ENCODE measurements at places on chromosomes 11 and 22.

DNA sequence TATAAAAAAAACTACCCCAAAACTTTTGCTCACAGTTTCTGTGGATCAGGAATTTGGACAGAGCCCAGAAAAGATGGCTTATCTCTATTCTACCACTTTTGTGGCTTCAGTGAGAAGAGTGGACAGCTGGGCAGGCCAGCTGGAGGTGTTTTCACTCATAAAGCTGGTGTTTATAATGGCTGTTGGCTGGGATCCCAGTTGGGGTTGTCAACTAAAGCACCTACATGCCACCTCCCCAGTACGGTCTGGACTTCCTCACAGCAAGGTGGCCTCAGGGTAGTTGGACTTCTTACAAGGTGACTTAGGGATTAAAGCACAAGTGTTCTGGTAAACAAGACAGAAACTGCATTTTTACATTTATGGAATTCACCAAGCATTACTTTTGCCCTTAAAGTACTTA is 171.0 kb downstream of the NELL1 start:
- no peak for DNase-seq

DNA sequence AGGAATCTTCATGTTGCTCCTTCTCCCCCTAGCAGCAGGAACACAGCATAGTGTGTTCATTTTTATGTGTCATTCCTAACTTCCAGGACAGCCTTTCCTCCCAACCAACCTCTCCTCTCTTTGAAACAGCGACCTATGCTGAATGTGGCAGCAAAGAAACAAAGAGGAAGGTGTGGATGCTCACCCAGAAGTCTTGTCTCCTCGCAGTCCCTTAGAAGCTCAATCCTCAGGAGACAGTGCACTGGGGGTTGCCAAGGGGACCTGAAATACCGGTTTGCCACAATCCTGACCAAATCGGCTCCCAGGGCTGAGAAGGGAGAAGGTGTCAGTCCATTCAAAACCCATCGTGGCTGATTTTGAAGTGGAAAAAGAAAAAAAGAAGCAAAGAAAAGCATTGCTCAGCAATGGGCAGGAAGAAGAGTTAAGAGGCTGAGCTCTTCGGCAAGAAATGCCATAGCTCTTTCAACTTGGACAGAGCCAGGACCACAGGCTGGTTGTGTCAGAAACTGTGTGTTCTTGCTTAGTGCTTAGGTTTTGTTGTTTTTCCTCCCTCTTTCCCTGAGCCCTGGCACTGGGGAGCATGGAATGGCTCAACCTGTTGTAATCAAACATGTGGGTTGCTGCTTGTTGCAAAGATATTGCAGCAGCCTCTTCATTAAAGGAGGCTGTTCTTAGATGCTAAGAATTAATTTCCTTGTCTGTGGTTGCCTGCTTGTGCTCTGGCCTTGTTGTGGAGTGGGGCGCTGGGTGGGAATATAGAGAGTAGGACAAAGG is 30.4 kb upstream of the TENM4 start:
- DNase-seq = no peak

GRCh38 chr11:35725885-35726284 is 63.3 kb downstream of the TRIM44 start:
- no peak for DNase-seq

GRCh38 chr11:110712659-110713448 is 617 bp upstream of the ARHGAP20 start:
- no peak for DNase-seq

DNA sequence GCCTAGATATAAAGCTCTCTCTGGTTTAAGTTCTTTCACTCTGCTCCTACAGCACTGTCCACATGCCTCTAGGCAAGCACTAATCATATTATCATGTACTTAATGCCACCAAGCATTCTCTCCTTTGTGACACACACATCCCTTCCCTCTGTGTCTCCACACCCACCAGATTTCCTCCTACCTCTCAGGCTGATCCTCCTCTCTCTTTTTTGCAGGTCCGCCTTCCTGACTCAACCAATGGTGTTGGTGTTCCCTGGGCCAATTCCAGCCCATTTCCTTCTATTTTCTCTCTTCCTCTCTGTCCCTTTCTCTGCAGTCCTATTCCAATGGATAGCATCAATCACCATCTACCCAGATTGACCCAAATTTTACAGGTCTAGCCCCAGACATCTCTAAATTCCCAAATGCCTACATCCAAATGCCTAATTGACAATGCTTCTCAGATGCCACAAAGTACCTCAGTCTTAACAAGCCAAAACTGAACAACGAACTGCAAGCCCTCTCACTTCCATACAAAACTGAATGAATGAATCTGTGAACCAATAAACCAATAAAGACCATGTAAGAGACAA is 504 bp upstream of the ZNF215 start:
- no peak for DNase-seq

Data from stimulated activated CD8-positive, alpha-beta memory T cell treated with anti-CD3 and anti-CD28 coated beads, Interleukin-4, amount 100 ng/mL, for 4 hours (primary cell).